Tibial nerve (tissue), 4 donors: ENCODE measurements at places on chromosomes 11 and 22.

GRCh38 chr22:16844529-16844928 is 19.3 kb upstream of the XKR3 start:
- no peak for DNase-seq

GRCh38 chr11:15484398-15484797 is 369.7 kb downstream of the INSC start:
- no peak for DNase-seq

DNA sequence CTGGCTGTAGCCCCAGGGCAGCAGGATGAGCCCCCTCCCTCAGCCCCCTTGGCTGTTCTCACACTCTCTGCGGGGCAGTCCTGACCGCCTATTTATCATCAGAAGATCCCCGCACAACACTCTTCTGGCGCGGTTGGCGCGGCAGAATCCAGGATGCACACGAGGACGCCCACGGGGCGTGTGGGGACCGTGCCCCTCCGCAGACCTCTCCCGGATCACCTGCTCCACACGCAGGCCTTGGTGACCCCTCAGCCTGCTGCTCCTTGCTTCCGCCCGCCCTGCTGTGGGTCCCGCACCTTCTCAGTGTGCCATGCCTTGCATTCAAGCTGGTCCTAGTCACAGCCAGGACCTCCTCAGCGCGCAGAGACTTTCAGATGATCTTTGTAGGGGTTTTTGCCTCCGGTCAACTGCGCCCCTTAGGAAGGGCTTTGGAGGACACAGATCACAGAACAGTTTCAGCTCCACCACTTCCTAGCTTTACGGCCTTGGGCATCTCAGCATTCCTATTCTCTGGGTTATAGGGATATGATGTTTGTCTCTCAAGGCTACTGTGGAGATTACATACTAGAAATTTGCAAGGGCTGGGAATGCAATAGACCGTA is 841 bp upstream of the TUB start:
- no peak for DNase-seq

GRCh38 chr11:1667121-1667850 is 29.7 kb upstream of the KRTAP5-6 start:
- no peak for DNase-seq

DNA sequence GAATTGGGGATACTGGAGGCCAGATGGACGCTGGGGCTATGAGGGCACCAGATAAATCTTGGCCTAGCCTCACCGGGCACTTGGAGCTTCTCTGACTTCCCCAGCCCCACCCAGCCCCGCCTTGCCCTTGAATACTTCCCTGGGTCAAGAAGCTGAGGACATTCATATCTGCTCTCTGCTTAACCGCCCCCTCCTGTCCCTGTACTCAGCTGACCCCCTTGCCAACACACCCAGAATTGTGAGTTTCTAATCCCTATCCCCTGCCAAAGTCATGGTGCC is 22.0 kb downstream of the FADS3 start:
- DNase-seq, result no peak

GRCh38 chr11:119509969-119510401 is 87.0 kb upstream of the THY1 start:
- no peak for DNase-seq

- DNase-seq, result peak; percentile 57
Measured at GRCh38 chr11:63510360-63511047, 4.6 kb downstream of the LGALS12 start.

DNA sequence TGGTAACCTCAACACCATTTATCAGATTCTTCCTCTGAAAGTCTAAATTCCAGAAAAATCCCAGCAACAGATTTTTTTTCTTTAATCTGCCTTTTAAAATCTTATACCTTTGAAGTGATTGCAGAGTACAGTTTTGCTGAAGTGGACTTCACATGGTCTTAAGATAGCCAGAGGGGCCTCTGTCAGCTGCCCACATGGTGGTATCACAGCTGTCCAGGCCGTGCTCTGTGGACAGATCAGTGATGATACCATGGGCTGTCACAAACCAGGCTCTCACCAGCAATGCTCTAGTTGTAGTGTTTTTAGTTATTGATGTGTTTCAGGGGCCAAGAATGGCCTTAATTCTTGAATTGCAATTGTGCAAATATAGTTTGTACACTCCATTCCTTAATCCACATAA is 44.0 kb downstream of the PARVA start:
- no peak for DNase-seq

DNA sequence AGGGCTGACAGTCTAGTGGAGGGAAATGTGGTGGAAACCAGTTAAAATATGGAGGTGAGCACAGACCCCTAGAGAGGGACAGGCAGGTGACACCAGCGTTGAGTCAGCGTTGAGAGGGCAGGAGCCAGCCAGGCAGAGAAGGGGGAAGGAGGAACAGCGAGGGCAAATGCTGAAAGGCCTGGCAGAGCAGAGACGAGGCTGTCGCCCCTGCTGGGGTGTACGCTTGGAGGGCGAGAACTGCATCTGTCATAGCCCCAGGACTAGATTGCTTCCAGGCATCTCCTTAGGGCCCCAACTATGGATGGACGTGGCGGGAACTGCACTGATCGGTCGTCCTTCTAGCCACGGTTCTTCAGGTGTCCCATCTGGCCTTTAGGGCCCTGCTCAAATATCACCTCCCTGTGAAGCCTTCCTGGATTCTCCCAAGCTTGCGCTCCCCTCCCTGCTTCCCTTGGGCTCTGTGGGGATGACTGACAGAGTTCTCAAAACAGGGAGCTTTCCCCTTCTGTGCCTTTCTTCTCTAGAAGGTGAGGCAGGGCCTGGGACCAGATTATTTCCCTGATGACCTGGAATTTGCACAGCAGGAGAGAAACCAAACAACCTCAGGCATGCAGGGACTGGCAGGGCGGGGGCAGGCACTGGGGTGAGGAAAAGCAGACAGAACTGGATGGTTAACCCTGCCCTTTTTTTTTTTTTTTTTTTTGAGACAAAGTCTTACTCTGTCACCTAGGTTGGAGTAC is 11.1 kb downstream of the SYNGR1 start:
- no peak for DNase-seq

- no peak for DNase-seq
Measured at GRCh38 chr11:73292525-73292894, 15.6 kb upstream of the ARHGEF17 start.

GRCh38 chr11:4947505-4947904 is at the start of gene OR51A4:
Gene OR51A4 (minus strand): TSS chr11:4947605. CDS start chr11:4947100, 505 bp downstream.
- DNase-seq, result no peak

DNA sequence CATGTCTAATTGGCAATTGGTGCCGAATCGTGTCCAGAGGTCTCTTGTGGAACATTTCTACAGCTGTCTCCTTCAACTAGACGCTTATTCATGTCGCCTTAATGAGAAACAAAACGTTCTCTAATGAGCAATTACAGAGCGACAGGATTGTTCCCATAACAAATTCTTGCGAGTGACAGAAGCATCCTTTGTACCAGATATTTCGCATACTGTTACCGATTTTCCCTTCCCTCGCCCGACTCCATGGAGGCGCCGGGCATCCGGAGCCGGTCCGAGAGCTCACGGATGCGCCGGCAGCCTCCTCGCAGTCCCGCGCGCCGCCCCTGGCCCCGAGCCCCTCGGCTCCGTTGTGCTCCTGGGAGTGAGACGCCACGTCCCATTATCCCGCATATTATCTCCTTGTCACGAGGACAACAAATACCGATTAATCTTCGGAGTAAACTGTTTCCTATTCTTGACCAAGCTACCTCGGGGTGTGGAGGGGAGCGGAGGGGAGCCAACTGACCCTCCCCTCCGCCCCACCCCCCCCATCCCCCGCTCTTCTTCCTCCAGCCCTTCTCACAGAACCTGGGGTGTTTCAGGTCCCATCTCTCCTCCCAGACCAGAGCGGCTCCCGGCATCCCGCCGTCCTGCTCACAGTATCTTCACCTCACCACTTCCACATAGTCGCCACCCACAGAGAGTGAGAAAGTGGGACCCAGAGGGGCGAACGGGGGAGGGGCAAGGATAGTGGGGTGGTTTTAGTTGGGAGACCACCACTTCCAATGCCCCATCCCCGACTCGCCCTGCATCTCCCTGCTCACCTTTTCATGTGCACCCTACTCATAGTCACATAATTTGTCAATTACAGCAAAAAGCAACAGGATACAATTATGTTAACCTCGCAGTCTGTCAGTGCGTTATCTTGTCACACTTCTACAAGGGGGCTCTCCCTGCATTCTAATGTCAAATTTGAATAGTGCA is 11.4 kb downstream of the PAX6 start:
- DNase-seq, result no peak

DNA sequence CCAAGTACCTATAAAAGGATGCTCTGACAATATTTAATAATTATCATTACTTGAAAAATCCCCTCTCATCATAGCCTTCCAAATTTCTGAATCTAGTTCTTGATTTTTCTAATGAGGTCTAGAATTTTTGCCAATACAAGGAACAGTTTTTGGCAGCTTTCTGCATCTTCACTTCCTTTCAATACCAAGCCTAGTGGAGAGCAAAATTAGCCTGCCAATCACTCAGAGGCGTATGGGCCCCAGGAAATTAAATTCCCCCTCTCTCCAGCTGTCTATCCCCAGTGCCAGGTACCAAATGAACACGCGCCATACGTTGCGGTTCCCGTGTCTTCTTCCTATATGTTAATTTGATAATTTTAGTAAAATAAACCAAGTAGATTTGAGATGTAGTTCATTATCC is 293.9 kb downstream of the NTM start:
- no peak for DNase-seq

- no peak for DNase-seq
Measured at GRCh38 chr11:127679816-127680545, 679.4 kb upstream of the KIRREL3 start.

GRCh38 chr22:20456064-20456721 is 18.6 kb upstream of the SCARF2 start:
- DNase-seq, result peak; percentile 67

GRCh38 chr22:41925783-41926460 is 684 bp downstream of the TNFRSF13C start:
- peak; percentile 51 for DNase-seq

GRCh38 chr11:6099577-6099976 is 7.9 kb upstream of the OR56B4 start:
- DNase-seq, result no peak

GRCh38 chr11:72069200-72069599 is 11.1 kb downstream of the NUMA1 start:
- DNase-seq, result no peak

DNA sequence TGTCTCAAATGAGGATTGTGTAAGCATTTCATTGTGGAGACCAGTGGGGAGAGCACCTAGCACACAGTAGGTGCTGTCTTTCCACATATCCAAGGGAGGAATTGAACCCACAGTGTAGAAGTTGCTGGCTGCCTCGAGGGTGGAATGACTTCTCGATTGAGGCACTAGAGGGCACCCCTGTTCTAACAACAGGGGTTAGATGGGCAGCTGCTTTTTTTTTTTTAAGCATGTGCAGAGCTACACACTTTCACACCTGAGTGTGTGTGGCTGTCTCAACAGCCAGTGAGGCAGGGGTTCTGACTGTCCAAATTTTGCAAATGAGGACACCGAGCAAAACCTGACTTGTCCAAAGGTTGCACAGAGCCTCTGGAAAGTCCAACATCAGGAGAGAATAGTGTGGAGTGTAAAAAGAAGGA is 118.2 kb upstream of the CRYBB3 start:
- no peak for DNase-seq

DNA sequence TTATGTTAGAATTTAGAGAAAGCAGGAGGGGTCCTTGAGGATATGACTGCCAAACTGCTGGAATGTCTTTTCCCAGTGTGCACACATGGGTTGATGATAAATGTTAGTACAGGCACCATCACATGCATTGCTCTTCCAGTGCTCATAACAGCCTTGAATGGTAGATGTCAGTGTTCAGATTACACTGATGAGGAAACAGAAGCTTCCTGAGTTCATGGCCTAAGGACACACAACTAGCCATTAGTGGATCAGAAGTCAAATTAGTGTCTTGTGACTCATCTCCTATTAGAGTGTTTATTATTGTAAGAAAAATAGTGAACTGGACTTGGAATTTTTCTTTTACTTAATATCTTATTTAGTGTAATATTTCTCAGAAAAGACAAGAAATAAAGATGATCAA is 241.5 kb downstream of the DDX10 start:
- no peak for DNase-seq

DNA sequence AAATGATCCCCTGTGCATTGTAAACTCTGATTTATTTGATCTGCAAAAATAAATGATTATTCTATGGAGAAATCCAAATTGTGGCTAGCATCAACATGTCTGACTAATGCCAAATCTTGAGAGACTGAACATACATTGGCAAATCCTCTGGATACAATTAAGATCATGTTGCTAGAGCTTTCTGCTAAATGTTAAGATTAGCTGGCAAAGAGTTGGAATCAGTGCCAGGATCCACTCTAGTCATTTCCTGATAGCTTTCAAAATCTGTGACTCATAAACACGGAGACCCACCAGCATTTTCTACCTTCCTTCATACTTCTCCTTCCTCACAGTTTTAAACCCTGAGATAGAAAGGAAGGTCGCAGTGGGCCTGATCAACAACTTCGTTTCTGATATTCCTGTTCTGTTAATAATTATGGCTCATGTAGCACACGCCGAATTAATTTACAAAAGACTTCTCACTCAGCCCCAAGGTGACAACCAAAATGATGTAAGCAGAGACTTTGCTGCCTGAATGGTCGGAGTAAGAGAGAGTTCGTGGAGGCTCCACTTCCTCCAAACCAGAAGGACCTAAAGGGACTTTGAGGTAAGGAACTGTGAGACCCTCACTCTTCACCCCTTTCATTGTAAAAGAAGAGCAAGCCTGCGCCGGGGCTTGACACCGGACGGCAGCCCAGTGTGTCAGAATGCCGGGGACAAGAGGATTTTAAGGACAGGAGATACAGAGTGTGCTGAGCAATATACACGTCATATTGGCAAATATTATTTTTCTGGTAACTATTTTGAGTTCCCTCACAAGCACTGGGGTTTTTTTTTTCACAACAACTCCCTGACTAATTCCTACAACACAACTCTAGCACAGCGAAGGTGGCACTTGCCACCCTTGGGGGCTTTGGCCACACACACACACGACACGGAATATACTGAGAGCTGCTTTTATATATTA is 42.0 kb downstream of the SERPINH1 start:
- DNase-seq, result no peak

DNA sequence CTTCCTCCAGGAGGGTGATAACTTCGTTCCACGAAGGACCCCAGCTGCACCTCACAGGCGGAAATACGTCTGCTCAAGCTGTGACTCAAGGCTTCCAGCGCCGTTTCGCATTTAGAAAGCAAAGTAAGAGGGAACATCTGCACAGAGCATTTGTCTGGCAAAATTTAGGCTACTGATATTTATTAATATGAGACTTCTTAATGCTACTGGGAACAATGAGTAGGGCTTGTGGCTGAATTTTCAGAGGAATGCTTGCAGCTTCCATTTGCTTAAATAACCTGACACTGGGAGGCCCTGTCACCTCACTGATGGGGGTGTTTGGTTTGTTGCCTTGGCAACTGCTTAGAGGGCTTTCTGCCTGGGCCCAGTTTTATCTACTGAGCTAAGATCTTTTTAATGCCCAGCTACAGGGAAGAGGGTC is 14.7 kb upstream of the ST14 start:
- no peak for DNase-seq

DNA sequence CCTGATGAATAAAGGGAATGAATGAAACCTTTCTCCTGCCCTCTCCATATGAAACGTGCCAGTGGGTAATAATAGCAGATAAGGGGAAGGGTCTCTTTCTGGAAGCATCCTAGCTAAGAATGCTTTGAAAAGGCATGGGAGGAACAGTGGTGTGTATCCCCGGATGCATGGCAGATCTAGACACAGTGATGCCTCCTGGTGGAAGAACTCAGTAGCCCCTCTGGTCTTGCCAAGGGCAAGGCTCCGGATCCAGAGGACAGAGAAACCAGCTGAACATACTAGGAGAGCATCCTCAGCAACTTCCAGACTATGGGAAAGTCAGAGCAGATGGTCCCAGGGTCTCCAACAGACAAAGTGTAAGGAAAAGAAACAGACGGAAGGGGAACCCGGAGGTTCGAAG is 6.4 kb downstream of the BAIAP2L2 start:
- DNase-seq, result no peak

GRCh38 chr11:109604481-109605400 is 182.8 kb downstream of the C11orf87 start:
- no peak for DNase-seq
